HS-27A (cell line): ENCODE measurements at places on chromosomes 16 and 17.
A peak's percentile ranks its signal among the peaks of the same experiment; 100 is the strongest.

GRCh38 chr17:72030067-72030899, 90.5 kb upstream of the SOX9 start:
- DNase-seq, result no peak

DNA sequence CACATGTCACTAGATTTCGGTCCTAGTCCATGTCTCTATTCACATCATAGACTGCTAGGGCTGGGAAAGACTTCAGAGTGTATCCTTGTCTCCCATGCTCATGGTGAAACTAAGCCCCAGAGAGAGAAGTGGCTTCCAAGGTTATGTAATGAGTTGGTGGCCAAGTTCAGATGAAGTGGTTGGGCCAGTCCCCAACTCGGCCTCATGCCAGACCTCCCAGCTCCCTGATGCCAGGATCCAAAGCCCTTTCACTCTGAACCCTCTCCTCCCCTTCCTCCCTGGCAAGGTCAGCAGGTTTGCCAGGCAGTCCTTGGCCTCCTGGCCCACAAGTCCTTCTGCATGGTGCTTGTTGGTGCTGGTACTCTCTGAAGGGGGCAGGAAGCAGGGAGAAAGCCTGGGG, 189.7 kb downstream of the AXIN2 start:
- DNase-seq, result no peak

GRCh38 chr17:34712481-34713195, 133.3 kb downstream of the TMEM132E start:
- DNase-seq, result no peak

- DNase-seq, result no peak
Observed at GRCh38 chr17:36514856-36515255, 19.8 kb downstream of the MYO19 start.

DNA sequence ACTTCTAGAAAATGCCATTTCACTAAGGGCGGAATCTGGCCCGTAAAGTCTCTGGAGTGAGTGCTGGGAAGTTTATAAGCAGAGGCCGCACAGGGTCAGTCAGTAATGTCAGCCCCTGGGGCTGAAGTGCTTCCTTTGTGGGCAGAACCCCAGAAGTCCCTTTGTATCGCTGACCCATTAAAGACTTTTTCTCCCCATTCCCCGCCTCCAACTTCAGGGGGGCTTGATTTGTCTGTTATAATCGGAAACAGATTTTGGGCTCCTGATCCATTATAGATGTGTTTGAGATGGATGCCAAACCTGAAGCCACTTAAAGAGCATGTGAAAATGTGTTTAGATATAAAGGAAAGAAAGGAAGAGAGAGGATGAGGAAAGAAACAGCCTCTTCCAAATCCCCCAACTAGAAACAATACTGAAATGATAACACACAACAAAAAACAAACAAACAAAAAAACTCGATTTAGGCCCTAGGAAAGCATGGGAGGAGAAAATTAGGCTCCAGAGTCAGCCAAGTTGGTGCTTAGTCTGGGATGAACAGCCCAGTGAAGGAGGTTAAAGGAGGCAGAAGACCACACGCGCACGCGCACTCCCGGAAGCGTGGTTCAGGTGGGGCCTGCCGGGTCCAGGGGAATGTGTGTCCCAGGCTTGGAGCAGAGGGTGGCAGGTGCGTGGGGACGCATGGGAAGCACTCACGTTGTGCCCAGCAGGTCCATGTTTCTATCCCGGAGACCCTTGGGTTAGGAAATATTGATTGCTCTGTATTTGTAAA, 27.1 kb downstream of the MSI2 start:
- no peak for DNase-seq

GRCh38 chr16:84836234-84836647, 16.5 kb downstream of the CRISPLD2 start:
- peak; percentile 93 for DNase-seq

GRCh38 chr16:11819798-11820197, 22.7 kb upstream of the ZC3H7A start:
- DNase-seq, result no peak

GRCh38 chr16:14028202-14028601, 42.9 kb upstream of the MRTFB start:
- no peak for DNase-seq

- DNase-seq, result no peak
Observed at GRCh38 chr16:81457326-81458133, 12.9 kb downstream of the CMIP start.

- DNase-seq, result no peak
Observed at GRCh38 chr17:34999456-34999855, 19.1 kb downstream of the LIG3 start.

DNA sequence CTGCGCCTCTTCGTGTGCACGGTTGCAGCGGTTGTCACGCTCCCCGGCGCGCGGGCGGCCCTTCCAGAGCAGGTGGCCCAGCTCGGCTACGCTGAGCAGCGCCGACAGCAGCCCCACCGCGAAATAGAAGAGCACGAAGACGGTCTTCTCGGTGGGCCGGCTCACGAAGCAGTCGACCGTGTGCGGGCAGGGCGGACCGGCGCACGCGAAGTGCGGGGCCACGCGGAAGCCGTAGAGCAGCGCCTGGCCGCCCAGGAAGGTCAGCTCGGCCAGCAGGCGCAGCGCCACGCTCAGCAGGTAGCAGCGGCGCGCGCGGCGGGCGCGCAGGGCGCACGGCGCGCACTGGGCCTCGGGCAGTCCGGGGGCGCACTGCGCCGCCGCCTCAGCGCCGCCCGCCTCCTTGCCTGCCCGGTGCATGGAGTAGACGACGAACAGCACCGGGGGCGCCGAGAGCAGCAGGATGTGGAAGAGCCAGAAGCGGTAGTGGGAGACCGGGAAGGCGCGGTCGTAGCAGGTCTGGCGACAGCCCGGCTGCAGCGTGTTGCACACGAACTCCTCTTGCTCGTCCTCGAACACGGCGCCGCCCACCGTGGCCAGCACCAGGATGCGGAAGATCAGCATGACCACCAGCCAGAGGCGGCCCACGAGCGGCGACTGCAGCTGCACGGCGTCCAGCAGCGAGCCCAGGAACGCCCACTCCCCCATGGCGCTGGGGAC, 1.3 kb downstream of the GJD3 start:
- no peak for DNase-seq

GRCh38 chr16:17590711-17591654, 120.2 kb upstream of the XYLT1 start:
- no peak for DNase-seq

GRCh38 chr16:85903559-85903958, 4.6 kb downstream of the IRF8 start:
- DNase-seq, result no peak

- no peak for DNase-seq
Observed at GRCh38 chr17:67390646-67391361, 13.7 kb downstream of the PITPNC1 start.

GRCh38 chr17:48259694-48260291, 152.2 kb downstream of the SNX11 start:
- no peak for DNase-seq

DNA sequence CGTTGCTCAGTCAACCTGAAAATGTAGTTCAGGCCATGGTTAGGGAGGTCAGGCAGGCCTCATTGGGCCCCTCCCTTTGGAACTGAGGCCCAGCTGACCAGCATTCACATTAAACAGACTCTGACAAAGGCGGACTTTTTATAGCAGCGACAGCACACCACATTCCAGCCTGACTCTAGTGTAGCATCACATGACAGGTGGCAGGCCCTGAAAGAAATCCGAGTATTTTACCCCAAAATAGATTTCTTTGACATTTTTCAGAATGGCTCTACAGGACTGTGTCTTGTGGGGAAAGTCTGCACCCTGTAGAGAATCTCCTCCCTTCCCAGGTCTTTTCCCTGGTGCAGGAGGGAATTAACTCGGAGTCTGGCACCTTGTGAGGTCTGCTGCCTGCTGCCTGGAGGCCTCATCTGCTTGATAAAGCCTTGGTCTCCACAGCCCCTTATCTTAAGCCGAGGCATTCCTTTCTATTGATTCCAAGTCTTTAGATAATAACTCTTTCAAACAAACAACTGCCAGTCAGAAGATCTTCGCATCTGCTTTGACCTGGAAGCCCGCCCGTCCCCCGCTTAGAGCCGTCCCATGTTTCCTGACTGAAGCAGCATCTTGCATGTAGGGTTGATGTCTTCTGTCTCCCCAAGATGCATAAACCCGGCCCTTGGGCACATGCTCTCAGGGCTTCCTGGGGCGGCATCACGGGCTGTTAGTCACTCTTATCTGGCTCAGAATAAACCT, 44.0 kb upstream of the CAPN15 start:
- no peak for DNase-seq

DNA sequence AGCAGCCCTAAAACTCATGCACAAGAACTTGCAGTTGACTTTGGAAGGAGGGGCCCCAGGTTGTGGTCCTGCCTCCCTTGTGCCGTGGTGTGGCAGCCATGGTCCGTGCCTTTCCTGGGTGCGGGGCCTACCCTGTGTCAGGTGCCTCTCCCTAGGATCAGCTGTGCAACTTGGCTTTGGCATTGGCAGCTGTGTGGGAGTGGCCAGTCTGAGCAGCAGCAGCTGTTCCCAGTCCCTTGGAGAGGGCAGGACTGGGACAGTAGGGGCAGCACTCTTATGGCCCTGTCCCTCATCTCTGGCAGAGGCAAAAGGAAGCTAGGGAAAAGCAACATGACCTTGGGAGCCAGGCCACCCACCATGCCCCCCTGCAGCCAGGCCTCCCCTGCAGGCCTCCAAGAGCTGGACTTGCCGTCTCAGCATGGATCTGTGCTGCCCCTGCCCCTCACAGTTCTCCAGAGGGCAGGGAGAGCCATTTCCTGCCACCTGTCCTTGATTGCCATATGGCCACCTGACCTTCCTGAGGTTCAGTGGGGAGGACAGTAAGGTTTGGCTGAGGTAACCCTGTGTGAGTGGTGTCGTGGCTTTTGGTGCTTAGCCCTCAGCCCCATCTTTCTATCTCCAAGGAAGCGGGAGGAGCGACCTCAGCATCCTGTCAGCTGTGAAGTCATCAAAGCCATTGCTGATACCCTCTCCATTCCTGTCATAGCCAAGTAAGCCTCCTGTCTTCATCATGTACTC, 15.5 kb upstream of the NFATC3 start:
- no peak for DNase-seq

GRCh38 chr16:67992661-67993206, 6.5 kb downstream of the DPEP2 start:
- DNase-seq, result no peak

DNA sequence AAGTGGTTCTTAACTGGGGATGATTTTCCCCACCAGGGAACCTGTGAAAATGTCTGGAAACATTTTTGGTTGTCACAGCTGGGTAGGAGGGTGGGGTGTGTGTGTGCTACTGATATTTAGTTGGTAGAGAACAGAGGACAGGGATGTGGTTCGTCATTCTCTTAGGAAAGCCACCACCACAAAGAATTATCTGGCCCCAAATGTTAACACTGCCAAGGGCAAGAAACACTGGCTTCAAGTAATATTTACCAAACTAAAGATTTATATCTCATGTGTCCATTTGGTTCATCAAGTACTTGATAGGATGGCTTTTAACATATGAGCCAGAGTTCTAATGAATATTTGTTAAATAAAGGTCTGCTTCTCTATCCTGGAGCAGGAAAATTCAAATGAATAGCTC, 19.5 kb downstream of the MPHOSPH6 start:
- no peak for DNase-seq

DNA sequence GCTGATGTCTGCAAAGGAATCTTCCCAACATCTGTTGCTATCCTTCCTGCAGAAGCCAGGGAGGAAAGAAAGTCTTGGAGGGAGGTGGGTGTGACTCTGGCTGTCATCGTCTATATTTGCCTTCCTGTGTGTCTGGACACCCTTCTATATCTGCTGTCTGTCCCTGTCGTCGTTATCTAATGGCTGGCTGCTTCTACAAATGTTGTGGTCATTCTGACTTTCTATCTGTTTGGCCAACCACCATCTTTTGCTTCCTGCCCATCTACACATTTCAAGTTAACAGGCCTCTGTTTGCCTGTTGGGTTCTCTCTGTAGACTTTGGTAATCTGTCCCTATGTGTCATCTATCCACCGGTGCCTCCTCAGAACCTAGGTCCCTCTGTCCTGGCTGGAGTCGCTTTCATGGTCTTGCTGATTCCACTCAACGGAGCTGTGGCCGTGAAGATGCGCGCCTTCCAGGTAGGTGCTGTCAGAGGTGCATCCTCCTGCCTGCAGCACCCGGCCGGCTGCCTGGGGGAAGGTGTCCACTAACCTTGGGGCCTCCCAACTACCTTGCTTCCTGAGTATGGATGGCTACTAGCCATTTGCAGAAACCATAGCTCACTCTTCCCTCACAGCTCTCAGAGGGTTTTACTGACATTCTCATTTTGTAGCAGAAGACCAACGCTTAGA, 30.2 kb downstream of the ABCC3 start:
- DNase-seq, result no peak

DNA sequence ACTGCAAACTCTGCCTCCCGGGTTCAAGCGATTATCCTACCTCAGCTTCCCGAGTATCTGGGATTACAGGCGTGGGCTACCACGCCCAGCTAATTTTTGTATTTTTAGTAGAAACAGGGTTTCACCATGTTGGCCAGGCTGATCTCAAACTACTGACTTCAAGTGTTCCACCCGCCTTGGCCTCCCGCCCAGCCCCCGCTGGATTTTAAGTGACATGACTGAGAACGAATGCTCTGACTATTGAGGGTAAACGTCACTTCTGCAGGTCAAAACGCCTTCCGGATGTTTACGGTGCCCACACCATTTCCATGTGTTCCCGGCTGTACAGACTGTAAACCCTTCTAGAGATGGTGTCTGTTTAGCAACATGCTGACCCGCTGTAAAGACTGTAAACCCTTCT, 22.8 kb downstream of the PITPNA start:
- no peak for DNase-seq
